ENCODE measurements at places on chromosomes 5 and 9.

GRCh38 chr9:4805191-4805918, 12.6 kb downstream of the RCL1 start:
- no peak for DNase-seq

GRCh38 chr5:149172709-149173505, 31.6 kb downstream of the ABLIM3 start:
- DNase-seq, result no peak

GRCh38 chr5:78649861-78650496, 1.4 kb upstream of the LHFPL2 start:
- no peak for DNase-seq

- no peak for DNase-seq
Observed at GRCh38 chr9:125748446-125749099, 1.4 kb downstream of the PBX3 start.

- DNase-seq, result no peak
Observed at GRCh38 chr5:76804266-76804665, 14.6 kb upstream of the F2RL1 start.

DNA sequence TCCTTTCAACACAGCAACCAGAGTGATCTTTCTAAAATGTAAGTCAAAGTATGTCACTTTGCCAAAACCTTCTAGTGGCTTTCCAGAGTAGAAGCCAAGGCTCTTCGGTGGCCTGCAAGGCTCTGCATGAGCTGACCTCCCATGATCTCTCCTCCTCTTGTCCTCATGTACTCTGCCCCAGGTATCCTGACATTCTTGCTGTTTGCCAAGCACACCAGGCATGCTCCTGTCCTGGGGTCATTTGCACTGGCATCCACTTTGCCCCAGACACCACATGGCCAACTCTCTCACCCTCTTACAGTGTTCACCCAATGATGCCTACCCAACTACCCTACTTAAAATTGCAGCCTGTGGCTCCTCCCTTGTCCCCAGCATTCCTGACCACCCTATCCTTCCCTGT, 86.3 kb downstream of the ZNF618 start:
- DNase-seq, result no peak

- no peak for DNase-seq
Observed at GRCh38 chr9:27558307-27558706, 15.0 kb downstream of the C9orf72 start.

DNA sequence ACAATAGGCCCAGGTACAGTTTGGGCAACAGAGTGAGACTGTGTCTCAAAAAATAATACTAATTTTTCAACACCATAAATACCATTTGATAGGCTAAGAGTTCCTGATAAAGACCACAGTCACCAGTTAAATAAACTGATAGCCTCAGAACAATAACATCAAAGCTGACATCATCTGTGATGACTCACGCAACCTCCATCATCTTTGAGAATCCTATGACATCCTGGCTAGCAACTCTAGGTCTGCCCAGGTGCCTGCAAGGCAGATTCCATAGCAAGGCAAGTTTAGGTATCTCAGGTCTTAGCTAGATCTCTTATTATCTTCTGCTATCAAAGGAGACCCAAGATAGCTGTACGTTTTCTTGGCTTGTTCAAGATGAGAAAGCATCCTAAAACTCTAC, 30.5 kb upstream of the UBAP2 start:
- DNase-seq, result no peak

GRCh38 chr5:117084067-117084466, 509.4 kb upstream of the SEMA6A start:
- DNase-seq, result no peak

DNA sequence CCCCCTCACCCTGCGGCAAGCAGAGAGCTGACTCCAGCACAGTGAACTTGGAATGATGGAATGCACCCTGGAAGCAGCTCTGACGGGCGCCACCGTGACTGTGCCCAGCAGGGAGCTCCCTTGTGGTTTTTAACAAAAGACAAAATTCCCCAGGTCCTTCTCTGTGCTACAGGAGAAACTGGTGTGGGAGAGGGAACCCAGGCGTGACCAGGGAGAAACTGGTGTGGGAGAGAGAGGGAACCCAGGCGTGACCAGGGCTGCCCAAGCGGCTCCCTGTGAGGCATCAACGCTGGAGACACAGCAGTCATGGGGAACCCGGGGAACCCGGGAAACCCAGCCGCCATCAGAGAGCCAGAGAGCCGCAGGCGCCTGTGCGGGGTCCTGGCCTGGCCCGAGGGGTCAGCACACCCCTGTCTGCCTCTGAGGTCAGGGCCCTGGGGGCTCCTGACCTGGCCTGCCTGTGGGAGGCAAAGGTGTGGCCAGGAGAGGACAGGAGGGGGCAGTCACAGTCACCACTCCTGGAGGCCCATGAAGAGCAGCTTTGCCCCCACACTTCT, 3.1 kb upstream of the AHRR start:
- no peak for DNase-seq

DNA sequence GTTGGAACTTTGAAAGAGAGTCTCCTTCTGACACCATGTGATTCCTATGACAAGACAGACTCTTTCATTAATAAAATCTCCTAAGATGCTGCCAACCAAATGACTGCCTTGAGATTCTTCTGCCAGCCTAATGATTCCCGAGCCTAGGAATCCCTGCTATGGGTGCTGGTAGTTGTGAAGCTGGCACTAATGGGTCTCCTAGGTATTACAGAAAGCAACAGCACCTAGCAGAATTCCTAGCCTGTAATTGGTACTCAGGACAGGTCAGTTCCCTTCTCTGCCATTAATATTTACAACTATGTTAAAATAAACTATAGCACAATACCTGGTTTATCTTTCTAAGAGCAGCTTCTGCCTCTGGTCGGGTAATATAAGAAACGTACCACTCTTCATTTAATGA, 19.3 kb downstream of the C5orf58 start:
- DNase-seq, result no peak

GRCh38 chr9:19469271-19469670, 60.5 kb downstream of the ACER2 start:
- no peak for DNase-seq

GRCh38 chr9:87547671-87548081, 50.0 kb downstream of the DAPK1 start:
- DNase-seq, result no peak

DNA sequence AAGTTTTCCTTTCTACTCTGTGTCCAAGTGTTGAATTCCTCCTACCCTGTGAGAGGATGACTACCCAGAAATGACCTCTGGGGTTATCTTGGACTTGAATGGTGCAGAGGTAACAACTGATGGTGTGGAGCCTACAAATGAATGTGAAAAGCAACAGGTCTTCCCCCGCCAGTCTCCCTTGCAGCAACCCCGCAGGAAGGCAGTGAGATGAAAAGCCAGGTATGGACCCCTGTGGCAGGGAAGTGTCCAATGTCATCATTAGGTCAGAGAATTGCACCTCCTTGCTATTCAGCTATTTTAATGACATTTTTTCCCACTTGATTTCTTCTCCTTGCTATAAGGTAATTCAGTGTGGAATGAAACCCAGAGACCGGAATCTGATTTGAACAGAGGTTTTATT, 58.5 kb downstream of the MAT2B start:
- no peak for DNase-seq

GRCh38 chr5:76571559-76571958, 51.6 kb downstream of the F2RL2 start:
- DNase-seq, result no peak

All from activated CD8-positive, alpha-beta memory T cell treated with anti-CD3 and anti-CD28 coated beads for 1 hour (primary cell).